ENCODE measurements at places on chromosomes 7 and 10.

GRCh38 chr7:112115880-112116279 is 90.3 kb downstream of the DOCK4 start:
- DNase-seq: no peak

- no peak for DNase-seq
Measured at GRCh38 chr10:88707429-88708155, 1.5 kb downstream of the LIPK start.

GRCh38 chr10:7029672-7030071 is 381.2 kb downstream of the SFMBT2 start:
- no peak for DNase-seq

- no peak for DNase-seq
Measured at GRCh38 chr10:78830976-78831375, 237.8 kb upstream of the ZMIZ1 start.

DNA sequence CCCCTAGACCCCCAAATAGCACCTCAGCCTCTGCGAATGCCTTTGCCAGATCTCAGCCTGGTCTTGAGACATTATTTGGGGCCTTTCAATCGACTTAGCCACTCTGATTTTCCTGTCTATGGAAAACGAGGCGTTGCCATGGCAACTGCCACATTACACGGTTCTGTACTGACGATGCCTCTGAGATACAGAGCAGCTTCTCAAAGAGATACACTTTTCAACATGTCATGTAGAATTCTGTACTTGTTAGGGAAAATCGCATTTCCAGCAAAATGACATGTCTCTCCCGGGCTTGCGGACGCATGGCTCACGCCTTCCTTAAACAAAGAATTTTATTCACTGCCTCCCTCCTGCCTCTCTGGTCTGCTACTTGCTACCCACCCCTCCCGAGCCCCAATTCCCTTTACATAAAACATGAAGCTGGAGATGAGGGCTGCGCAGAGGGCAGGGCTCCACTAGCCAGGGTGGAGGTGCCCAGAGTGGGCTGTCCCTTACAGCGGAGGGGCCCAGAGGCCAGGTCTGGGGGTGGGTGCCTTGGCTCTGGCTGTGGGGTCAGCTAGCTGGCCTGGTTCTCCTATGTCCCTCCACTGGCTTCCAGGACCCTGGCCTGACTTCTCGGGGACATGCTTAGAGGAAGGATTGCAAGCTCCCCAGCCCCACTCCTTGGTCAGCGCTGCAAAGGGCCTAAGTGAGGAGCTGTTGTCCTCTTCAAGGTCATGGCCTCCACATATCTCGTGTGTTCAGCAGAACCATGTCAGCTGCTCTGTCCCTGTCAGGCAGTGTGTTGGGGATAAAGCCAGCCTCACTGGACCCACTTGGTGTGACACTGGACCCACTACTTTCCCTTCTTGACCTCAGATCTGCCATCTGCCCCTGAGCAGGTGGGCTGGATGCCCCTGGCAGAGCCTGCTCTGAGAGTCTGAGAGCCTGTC is 342.5 kb downstream of the RPS24 start:
- no peak for DNase-seq

DNA sequence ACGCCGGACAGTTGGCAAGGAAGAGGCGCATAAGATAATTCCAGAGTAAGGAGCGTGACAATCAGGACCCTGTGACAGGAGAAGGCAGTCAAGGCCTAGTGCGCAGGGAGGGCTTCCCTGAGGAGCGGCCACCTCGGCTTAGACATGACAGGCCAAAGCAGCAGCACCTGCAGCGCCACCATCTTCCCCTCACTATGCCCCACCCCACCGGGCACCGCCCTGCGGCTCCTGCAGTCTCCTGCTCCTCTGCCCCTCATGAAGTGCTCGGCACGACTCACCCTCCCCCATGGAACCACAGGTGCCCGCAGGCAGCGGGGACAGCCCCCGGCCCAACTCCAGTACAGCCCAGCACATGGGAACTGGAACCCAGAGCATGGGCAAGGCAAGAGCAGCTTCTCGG is 11.8 kb downstream of the MAD1L1 start:
- no peak for DNase-seq

GRCh38 chr7:87216701-87217508 is 2.6 kb downstream of the TMEM243 start:
- no peak for DNase-seq

DNA sequence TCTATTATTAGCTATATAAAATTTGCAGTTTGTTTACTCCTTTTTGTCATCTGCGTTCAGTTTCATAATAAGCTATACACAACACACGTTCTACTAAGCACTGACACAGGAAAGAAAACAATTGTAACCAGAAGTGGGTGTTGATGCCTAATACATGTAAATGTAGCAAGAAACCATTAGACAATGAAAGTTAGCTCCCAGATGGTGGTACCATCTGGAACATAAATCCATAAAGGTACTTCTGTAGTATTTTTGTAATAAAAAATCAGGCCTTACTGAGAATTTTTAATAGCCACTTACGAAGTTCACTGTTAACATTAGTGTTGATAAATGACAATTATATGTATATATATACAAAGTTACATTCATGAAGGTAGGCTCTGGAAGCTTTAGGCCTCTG is 194.7 kb downstream of the KCND2 start:
- DNase-seq: no peak

- no peak for DNase-seq
Measured at GRCh38 chr7:100585511-100586265, at the start of gene LRCH4. Gene LRCH4, minus strand, starts transcription at chr7:100586129. Its CDS starts 29 bp downstream, at chr7:100586100.

GRCh38 chr10:129219364-129219763 is 247.7 kb upstream of the MGMT start:
- DNase-seq: no peak

GRCh38 chr7:136919820-136920219 is 51.4 kb downstream of the CHRM2 start:
- DNase-seq: no peak

DNA sequence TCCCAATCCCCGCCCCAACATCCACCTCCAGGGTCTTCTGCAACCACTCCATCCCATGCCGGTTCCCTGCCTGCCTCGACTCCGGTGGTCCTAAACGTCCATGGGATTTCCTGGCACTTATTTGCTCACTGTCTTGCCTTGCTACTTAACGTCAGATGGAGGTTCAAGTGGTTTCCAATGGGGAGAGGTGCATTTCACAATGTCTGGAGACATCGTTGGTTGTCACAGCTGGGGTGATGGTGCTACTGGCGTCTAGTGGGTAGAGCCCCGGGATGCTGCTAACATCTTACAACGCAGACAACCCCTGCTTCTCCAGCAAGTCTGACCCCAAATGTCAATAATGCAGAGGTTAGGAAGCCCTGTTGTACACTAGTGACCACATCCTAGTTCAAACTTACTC is 82.9 kb upstream of the ANLN start:
- DNase-seq: no peak

DNA sequence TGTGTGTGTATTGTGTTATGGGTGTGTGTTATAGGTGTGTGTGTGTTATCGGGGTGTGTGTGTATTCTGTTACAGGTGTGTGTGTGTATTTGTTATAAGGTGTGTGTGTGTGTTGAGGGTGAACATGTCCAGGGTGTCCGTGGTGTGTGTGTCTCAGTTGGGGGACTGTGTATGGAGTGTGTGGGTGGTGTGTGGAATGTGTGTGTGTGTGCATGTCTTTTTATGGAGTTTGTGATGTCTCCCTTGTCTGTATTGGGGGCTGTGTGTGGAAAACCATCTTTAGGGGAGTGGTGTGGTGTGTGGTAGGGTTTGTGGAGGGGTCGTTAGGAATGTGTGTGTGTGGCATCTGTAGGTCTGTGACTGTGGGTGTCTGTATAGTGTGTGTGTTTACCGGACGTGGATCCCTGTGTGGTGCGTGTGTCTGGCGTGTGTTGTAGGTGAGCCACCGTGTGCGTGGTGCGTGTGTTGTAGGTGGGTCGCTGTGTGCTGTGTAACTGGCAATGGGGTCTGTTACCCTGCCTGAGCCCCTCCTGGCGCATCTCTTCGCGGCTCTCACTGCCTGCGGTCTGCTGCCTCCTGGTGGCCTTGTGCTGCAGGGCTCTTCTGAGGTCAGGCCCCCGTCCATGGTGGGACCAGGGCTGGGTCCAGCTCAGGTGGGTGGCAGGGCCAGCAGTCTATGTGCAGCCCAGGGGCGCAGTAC is 61.7 kb downstream of the PALD1 start:
- DNase-seq: no peak

DNA sequence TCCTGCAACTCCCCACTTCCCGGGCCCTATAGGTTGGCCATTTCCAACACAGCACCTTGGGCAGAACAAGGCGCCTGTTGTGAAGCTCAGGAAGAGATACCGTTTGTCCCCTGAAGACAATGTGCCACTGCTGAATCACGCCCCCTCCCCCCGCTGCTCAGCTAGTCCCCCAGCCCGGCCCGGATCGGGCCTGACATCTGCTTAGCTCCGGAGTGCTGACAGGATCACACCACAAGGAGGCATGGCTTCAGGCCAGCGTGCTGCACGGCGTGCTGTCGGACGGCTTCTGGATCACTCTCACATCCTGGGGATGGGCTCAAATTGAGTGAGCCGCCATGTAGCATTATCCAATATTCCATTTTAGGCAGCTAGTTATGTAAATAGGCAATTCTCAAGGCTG is 62.1 kb upstream of the EFCAB10 start:
- DNase-seq: no peak

- DNase-seq: no peak
Measured at GRCh38 chr7:142808461-142808801, 37.7 kb downstream of the PRSS2 start.

GRCh38 chr7:1377111-1377909 is 82.0 kb downstream of the MICALL2 start:
- DNase-seq: no peak

DNA sequence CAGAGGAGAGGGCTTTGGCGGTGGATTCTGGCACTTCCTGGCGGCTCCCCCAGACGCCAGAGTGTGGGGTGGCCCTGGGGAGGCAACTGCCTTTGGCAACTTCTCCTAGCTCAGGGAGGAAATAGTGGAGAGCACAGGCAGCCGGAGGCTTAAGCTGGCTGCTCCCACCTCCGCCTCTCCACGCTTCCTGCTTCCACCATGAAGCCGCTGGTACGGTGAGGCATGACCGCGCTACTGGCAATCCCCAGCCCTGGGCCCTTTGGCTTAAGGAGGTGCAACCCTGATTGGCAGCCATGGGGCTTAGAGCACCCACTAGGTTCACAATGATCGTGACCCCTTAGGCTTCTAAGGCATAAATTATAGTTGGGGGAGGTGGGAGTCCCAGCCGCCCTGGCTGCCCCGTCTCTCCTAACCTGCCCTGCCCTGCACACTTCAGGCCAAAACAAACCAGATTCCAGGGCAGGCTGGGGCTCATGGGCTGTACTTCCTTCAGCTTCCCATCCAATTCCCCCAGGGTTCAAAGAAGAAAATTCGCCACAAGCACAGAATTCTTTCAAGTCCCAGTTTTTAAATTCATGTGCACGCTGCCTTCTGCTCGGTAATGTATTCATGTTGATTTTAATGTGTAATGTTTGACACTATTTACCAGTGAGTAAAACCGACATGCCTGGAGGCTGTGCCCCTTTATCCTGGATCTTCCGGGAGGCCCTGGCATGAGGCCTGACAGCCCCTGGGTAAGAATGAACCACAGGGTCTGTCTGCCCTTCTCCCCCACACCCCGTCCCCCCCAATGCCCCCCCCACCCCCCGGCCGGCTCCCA is 90.7 kb upstream of the LRRC4 start:
- no peak for DNase-seq

DNA sequence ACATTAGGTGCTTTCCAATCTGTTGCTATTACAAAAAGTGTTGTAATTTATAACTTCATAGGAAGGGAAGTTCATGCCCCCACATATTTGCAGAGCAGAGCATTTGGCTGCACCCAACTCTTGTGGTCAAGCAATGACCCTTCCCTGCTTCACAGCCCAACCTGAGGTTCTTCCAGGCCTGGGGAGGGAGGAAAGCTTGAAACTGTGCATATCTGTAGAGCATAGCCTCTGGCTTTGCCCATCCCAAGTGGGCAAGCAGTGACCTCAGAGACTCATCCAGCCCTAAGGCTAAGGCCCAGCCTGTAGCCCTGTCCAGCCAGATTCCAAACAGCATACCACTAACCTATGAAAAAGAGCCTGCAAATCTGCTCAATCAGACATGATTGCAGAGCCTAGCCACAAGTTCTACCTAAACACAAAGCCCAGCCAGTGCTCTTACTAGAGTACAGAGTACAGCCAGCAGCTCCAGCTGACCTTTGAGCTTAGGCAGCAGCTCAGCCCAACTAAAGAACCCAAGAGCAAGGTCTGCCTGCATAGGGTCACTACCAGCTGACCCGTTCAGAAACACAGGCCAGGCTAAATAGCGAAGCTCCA is 14.4 kb upstream of the GSTK1 start:
- no peak for DNase-seq

DNA sequence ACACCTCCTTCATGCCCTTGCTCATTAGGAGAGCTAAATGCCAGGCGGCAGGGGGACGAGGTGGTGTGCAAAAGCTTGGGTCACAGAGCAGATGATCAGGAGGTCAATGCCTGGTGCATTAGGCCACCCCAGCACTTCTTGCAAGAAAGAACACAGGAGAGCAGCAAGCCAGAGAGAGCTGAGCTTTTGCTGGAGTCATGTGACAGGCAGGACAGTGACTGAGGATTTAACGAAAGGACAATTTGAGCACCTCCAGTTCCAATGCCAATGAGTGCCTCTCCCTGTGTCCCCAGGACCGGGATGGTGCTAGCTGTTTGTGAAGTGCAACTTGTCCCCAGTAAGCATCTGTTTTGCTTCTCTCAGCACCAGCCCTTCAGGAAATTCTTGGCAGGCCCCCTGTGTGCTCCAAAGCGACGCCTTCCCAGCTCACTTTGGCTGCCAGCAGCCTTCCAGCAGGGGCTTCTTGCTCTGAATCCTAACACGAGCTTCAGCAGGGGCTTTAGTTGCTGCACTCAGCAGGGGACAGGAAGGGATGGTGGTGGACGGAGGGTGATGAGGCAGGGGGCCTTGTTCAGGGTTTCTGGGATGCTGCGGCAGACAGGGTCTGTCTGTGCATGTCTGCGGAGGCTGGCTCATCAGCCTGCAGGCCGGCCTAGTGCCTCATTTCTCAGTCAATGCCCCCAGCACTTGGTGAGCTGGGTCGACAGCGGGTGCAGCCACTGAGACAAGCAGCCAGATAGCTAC is 368.1 kb downstream of the RPS24 start:
- DNase-seq: no peak

DNA sequence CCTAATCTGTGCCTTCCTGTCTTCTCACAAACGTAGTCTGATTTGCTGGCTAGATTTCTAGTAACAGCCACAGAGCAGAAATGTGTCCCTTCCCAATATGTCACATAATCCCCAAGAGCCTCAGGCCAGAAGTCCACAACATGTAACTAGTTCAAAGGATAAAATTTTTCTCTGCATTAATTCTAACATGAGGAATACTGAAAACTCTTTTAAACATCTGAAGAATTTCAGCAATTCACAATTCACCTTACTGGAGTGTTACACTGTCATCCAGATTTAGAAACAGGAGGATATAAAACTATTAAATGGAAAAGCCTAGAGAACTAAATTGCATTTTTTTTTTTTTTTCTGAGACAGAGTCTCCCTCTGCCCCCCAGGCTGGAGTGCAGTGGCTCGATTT is 2.5 kb upstream of the DDX56 start:
- no peak for DNase-seq
